Fibroblast of lung (primary cell): ENCODE measurements at places on chromosomes 11 and 22. TPM values are rescaled to one million over a fixed set of nuclear protein-coding genes. Genes with fewer than 3 reads are reported as not detected.

DNA sequence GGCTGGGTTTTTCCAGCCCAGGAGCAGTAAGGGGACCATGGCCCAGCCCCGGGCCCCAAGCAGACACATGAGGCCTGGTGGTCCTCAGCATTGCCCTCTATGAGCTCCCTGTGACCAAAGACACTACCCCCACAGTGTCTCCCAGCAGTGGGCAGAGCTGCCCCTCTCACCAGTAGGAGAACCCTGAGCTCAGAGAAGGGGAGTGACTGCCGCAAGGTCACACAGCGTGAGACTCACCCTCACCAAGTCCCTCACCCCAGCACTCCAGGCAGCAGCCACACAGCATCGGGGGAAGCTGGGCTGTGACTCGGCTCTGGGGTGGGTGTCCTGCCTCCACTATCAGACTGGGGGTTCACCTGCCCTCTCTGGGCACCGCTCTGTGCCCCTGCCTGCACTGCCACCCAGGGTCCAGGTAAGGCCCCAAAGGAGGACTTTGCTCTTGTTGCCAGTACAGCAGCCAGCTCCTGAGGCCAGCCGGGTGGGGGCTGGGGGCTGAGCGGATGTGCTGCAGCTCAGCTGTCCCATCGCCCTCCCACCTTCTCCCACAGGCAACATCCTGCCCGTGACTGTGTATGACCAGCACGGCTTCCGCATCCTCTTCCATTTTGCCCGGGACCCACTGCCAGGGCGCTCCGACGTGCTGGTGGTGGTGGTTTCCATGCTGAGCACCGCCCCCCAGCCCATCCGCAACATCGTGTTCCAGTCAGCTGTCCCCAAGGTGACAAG lies 7.9 kb upstream of the SH3BP1 start:
- H3K27ac ChIP-seq: no peak overlapping the region
- DNase-seq: no peak
- H3K4me1 ChIP-seq: peaks cover 25% of the 10 kb centered on the region
- H3K36me3 ChIP-seq: peaks cover 6% of the 10 kb centered on the region
- no peak overlapping the region for H3K4me3 ChIP-seq
- H3K27me3 ChIP-seq: no peaks in the 10 kb centered on the region

GRCh38 chr11:83693306-83693992 lies 407.3 kb upstream of the CCDC90B start:
- H3K27ac ChIP-seq: no peak overlapping the region
- H3K4me1 ChIP-seq: no peaks in the 10 kb centered on the region
- DNase-seq: no peak
- no peaks in the 10 kb centered on the region for H3K27me3 ChIP-seq
- no peaks in the 10 kb centered on the region for H3K36me3 ChIP-seq
- no peak overlapping the region for H3K4me3 ChIP-seq

DNA sequence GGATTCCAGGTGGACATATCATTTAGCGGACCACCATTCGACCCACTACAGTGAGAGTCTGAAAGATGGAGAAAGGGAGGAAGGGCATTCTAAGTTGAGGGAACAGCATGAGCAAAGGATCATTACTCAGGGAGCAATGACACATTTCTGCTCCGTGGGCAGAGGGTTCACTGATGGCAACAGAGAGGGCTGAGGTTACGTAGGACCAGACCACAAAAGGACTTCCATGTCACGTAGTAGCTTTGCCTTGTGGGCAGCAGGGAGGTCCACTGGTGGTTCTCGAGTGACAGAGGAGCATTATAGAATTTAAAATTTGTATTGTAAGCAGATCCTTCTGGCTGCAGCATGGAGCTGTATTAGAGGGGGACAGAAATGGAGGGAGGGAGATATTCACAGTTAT lies 109.7 kb upstream of the NAV2 start:
- no peaks in the 10 kb centered on the region for H3K36me3 ChIP-seq
- no peaks in the 10 kb centered on the region for H3K27me3 ChIP-seq
- no peak for DNase-seq
- H3K27ac ChIP-seq: no peak overlapping the region

DNA sequence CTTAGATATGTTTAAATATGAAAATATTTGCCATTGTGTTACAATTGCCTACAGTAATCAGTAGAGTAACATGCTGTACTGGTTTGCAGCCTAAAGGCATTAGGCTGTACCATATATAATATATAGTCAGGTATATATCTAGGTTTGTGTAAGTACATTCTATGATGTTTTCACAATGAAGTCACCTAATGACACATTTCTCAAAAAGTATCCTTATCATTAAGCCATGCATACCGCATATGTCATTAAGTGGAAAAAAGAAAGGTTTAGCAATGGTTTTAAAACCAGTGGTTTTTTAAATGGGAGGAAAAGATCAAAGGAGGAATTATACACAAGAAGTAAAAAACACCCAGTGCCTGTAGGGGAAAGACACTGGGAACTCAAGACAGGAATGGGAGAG lies 122.7 kb downstream of the RBFOX2 start:
- H3K36me3 ChIP-seq: no peaks in the 10 kb centered on the region
- H3K27ac ChIP-seq: no peak overlapping the region
- peaks cover 5% of the 10 kb centered on the region for H3K4me1 ChIP-seq

- DNase-seq: no peak
- H3K36me3 ChIP-seq: no peaks in the 10 kb centered on the region
- H3K27ac ChIP-seq: no peak overlapping the region
- H3K27me3 ChIP-seq: no peaks in the 10 kb centered on the region
These were observed 51.0 kb downstream of the SVIP start for GRCh38 chr11:22778642-22779041.

- DNase-seq: no peak
- H3K27me3 ChIP-seq: no peaks in the 10 kb centered on the region
- H3K36me3 ChIP-seq: no peaks in the 10 kb centered on the region
- H3K4me1 ChIP-seq: no peaks in the 10 kb centered on the region
- no peak overlapping the region for H3K27ac ChIP-seq
These were observed 4.0 kb upstream of the ATP5MG start for GRCh38 chr11:118397448-118397847.

DNA sequence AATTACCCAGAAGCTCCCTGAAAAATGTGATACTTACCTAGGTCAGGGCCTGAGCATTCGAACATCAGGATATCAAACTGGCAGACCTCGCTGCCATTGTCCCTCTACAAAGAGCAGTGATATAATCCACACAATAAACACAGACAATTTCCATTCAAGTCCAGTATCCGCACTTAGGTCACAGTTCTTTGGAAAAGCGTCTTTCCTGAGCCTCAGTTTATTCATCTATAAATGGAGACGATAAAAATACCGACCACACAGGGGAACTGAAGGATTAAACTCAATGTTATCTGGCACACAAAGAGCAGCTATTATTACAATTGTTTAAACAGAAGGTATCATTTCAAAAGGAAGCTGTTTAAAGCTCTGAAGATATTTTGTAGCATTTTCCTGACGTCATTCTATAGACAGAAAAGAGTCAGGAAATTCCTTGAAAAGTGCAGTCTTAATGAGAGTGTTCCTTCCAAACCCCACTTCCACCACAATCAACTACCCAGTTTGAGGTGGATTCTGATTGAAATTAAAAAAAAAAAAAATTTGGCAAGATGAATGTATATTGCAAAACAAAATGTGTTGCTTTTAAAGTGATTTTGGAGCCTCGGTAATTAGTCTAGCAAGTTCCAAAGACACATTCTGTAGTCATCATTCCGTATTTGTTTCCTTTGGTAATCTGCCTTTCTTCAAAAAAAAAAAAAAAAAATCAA lies 47.2 kb upstream of the IGSF9B start:
- H3K27ac ChIP-seq: no peak overlapping the region
- peaks cover 5% of the 10 kb centered on the region for H3K27me3 ChIP-seq

- peaks cover 2% of the 10 kb centered on the region for H3K4me1 ChIP-seq
- H3K4me3 ChIP-seq: no peak overlapping the region
- H3K27ac ChIP-seq: no peak overlapping the region
- H3K27me3 ChIP-seq: no peaks in the 10 kb centered on the region
- no peak for DNase-seq
These were observed 100.0 kb downstream of the ADAMTS15 start for GRCh38 chr11:130548491-130548833.

GRCh38 chr11:113334183-113334582 lies 19.8 kb downstream of the TTC12 start:
- DNase-seq: no peak
- H3K27me3 ChIP-seq: no peaks in the 10 kb centered on the region
- no peak overlapping the region for H3K4me3 ChIP-seq
- H3K4me1 ChIP-seq: no peaks in the 10 kb centered on the region
- H3K36me3 ChIP-seq: no peaks in the 10 kb centered on the region

- no peak overlapping the region for H3K27ac ChIP-seq
- DNase-seq: no peak
- no peaks in the 10 kb centered on the region for H3K27me3 ChIP-seq
- no peaks in the 10 kb centered on the region for H3K36me3 ChIP-seq
- no peaks in the 10 kb centered on the region for H3K4me1 ChIP-seq
These were observed 23.4 kb upstream of the PIK3C2A start for GRCh38 chr11:17230867-17231851.

DNA sequence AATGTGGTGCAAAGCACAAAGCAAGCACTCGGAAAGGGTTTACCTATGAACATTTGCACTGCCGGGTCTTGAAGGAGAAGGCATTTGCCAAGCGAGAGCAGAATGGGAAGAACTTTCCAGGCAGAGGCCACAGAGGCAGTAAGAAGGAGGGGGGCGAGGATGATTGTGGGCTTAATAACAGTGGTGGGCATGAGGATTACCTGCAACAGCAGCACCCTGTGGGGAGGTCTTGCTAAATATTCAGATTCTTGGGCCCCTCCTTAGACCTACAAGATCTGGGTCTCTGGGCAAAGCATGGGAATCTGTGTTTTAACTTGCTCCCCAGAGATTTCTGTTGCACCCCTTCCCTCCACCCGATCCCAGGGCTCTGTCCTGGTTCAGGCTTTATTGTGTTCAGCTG lies 75.1 kb upstream of the ZBED5 start:
- H3K27ac ChIP-seq: no peak overlapping the region
- H3K36me3 ChIP-seq: no peaks in the 10 kb centered on the region
- no peaks in the 10 kb centered on the region for H3K4me1 ChIP-seq
- H3K4me3 ChIP-seq: no peak overlapping the region
- no peaks in the 10 kb centered on the region for H3K27me3 ChIP-seq

DNA sequence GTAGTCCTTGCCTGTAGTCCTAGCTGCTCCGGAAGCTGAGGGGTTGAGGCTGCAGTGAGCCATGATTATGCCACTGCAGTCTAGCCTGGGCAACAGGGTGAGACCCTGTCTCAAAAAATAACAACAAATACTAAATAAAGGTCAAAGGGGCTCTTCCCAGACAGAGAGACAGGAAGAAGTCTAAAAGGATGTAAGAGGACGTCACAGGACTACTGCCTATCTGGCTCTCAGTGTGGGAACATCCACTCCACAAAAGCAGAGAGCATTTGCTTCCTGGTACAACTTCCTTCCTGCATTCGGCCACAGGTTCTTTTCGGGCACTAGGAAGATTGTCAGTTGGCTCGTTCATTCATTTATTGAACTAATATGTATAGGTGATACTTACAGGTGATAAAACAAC lies 110.6 kb downstream of the SGSM3 start:
- H3K4me1 ChIP-seq: peaks cover 9% of the 10 kb centered on the region
- no peaks in the 10 kb centered on the region for H3K27me3 ChIP-seq
- no peak for DNase-seq
- no peaks in the 10 kb centered on the region for H3K36me3 ChIP-seq
- no peak overlapping the region for H3K27ac ChIP-seq

DNA sequence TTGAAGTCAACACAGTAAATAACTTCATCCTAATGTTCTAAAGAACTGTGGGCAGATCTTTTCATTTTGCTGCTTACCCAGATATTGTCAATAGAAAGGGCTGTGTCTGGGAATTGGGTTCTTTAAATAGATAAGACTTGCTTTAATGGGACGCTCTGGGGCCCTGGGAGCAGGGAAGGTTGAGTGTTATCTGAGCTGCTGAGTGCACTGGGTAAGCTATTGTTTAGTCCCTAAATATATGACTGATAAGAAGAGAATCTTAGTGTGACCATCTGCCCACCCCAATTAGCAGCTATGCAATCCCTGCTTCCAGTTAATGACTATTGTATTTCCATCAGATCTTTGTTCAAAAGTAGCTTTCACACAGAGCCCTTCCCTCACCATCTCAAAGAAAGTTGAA lies 44.4 kb downstream of the ARHGAP42 start:
- H3K27me3 ChIP-seq: no peaks in the 10 kb centered on the region
- peaks cover 2% of the 10 kb centered on the region for H3K4me1 ChIP-seq
- H3K4me3 ChIP-seq: no peak overlapping the region

DNA sequence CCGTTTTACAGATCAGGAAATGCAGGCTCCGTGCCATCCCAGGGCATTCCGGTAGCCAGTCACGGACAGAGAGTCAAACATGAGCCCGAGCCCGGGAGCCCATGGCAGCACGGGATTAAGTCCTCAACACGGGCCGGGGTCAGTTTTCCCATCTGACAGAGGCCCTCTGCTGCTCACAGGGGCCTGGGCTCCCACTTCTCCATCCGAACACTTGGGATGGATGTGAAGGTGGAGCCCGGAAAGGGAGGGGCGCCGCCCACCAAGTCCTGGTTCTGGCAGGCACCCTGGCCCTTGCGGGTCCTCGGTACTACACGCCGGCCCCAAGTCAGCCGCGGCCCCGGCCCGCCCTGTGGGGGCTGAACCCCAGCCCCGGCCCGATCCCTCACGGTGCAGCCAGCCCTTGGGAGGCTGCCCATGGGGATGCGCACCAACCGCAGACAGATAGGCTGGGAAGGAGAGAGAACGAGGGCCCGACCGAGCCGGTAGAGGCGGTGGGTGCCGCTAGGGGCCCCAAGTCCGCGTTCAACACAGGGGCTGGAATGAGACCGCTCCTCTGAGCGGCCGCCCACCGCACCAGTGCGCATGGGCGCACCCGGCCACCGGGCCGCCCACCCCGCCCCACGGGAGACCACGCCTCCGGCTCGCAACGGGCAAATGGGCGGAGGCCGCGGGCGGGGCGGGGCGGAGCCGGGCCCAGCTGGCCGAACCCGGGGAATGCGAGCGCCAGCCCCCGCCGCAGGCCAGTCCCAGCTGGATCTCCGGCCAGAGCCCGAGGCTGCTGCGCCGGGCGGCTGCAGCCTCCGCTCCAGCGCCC lies at the start of gene CAPN5:
Gene CAPN5, plus strand, starts transcription at position 743 of the 814 bp plus-strand sequence. CDS start 17,916 bp downstream, outside the sequence.
- H3K36me3 ChIP-seq: peaks cover 1% of the 10 kb centered on the region
- peak; percentile 92 for DNase-seq
- peak within 1 kb of the TSS; percentile 75 for H3K27ac ChIP-seq
- H3K4me1 ChIP-seq: peaks cover 13% of the 10 kb centered on the region

Gene CARD10
- total RNA-seq: 1.3 and 2.3 TPM in 2 replicates

Gene CFAP300
- 6.4 and 7.9 TPM in 2 replicates for total RNA-seq

Gene CNTN5
- not detected in 2 replicates for total RNA-seq

Gene CD3D
- total RNA-seq: not detected in 2 replicates

Gene TBX10
- not detected in 2 replicates for total RNA-seq

Gene MTMR2
- 25.4 and 29.2 TPM in 2 replicates for total RNA-seq

Gene TENM4
- 48.3 and 48.4 TPM in 2 replicates for total RNA-seq

Gene KRTAP5-1
- total RNA-seq: not detected in 2 replicates
